ENCODE measurements at places on chromosomes 16 and 17. TPM values are rescaled to one million over a fixed set of nuclear protein-coding genes. Genes with fewer than 3 reads are reported as not detected.

Gene DVL2
- 33.6 TPM for total RNA-seq

Gene BHLHA9
- total RNA-seq, result not detected

Gene CNGB1
- total RNA-seq, result 0.22 TPM

Gene ARL16
- total RNA-seq, result 40.0 TPM

Gene LIMD2
- total RNA-seq, result 20.8 TPM

Gene OTOP3
- total RNA-seq, result not detected

Gene PRSS27
- 3.6 TPM for total RNA-seq

Gene ALDH3A1
- total RNA-seq, result 1.4 TPM

Gene SPNS3
- total RNA-seq, result 1.6 TPM

Gene KRTAP4-1
- not detected for total RNA-seq

Gene CNTNAP4
- 2.3 TPM for total RNA-seq

Gene EFNB3
- 19.2 TPM for total RNA-seq

Gene FOXN1
- 0.08 TPM for total RNA-seq

Gene WSCD1
- total RNA-seq, result 0.16 TPM

Gene ITGA2B
- total RNA-seq, result 2.5 TPM

Gene LGALS9B
- not detected for total RNA-seq
